Anterior cingulate cortex (tissue), 58 donors: ENCODE measurements at places on chromosomes 13 and 19.

DNA sequence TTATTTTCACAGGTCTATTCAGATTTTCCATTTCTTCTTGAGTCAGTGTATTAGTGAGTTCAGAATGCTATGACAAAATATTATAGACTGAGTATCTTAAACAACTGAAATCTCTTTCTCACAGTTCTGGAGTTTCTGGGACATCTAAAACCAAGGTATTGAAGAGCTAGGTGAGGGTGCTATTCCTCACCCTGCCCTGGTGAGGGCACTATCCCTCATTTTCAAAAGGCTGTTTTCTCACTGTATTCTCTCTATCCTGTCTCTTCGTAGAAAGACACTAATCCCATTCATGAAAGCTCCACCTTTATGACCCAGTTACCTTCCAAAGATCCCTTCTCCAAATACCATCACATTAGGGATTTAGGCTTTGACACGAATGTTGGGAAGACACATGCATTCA, 1617.1 kb downstream of the PCDH9 start:
- DNase-seq: no peak

GRCh38 chr19:38350883-38351282, 15.3 kb downstream of the CATSPERG start:
- no peak for DNase-seq

- DNase-seq: no peak
Measured at GRCh38 chr19:51460164-51460992, 2.1 kb upstream of the SIGLEC8 start.

GRCh38 chr19:1181606-1182005, 7.5 kb upstream of the SBNO2 start:
- no peak for DNase-seq

DNA sequence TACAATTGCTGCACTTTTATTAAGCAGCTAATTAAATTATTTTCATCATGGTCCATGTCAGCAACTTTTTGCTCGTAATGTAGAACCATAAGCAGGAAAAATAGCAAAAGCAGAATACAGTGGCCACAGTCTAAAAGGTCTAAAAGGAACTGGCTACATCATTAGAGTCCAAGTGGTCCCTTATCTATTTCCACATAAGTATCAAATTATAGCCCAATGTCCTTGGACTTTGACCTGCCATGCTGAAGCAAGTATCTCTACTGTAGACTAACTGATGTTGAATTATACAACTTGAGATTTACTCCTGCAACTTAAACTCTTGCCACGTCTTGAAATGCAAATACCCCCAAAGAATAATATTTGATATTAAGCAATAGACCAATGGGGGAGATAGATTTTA, 68.8 kb downstream of the OXGR1 start:
- DNase-seq: no peak

GRCh38 chr19:16615808-16616207, 12.2 kb downstream of the MED26 start:
- DNase-seq: no peak

GRCh38 chr19:17575871-17576757, 20.7 kb downstream of the COLGALT1 start:
- DNase-seq: no peak

- no peak for DNase-seq
Measured at GRCh38 chr19:57757941-57758340, 11.3 kb downstream of the ZNF776 start.

GRCh38 chr19:17418710-17419109, 1.1 kb upstream of the MVB12A start:
- DNase-seq: no peak

- DNase-seq: no peak
Measured at GRCh38 chr19:10112037-10112761, 706 bp downstream of the P2RY11 start.

DNA sequence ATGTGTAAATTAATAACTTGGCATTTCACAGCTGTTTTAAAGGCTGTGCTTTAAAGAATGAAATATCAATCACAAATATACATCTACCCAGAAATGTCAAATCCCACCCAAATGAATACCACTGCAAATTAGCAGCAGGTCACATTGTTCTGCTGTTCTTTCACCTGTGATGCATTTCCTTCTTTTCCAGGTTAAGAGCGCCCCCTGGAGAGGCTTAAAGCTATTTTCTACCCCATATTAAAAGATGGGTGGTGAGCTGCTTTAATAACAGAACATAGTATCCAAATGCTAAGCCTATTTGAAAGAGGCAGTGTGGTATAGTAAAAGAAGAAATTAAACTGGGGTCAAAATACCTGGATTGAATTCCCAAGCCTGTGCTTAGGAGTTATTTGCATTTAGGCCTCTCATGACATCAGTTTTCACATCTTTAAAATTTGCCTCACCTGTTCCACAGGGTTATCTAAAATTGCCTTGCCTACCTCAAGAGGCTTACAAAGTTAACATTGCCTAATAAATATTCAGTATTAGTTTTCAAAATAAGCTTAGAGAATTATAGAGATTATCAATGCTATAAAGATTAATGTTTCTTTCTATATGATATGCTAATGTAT, 396.9 kb upstream of the SLITRK5 start:
- DNase-seq: no peak

- DNase-seq: no peak
Measured at GRCh38 chr13:21069561-21070004, 8.2 kb upstream of the LATS2 start.

DNA sequence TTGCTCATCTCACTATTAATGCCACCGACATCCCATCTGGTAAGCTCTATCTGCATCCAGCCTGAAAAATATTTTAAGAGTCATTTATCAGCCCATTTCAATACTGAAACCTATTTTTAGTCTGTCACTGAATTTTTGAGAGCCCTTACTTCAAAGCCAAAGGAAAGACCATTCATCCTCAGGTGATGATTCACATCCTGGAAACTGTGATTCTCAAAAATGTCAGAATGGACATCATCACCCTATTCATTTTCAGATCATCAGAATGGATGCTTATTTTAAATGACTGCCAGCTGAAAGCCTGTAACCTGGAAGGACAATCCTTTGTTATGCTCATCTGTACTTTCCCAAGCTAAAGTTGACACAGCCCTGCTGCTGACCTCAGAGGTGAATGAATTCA, 27.0 kb downstream of the TNFSF11 start:
- no peak for DNase-seq

GRCh38 chr13:27083183-27083582, 88.4 kb downstream of the USP12 start:
- no peak for DNase-seq

GRCh38 chr13:73981595-73981994, 152.6 kb downstream of the KLF12 start:
- DNase-seq: no peak

GRCh38 chr19:21423057-21424041, 26.4 kb downstream of the ZNF493 start:
- DNase-seq: no peak
